ENCODE measurements at places on chromosomes 1 and 21. TPM values are rescaled to one million over a fixed set of nuclear protein-coding genes. Genes with fewer than 3 reads are reported as not detected.

Gene TMEM61
- not detected for polyA plus RNA-seq

Gene PTPRF
- polyA plus RNA-seq, result 1.7 TPM

Gene SRSF10
- 32.9 TPM for polyA plus RNA-seq

Gene HMCN1
- polyA plus RNA-seq, result 3.4 TPM

Gene MAGI3
- polyA plus RNA-seq, result 2.2 TPM

Gene MRPL24
- polyA plus RNA-seq, result 250 TPM

Gene OR2T11
- not detected for polyA plus RNA-seq
